Urinary bladder (tissue), 4 donors: ENCODE measurements at places on chromosomes 7 and 10. TPM values are rescaled to one million over a fixed set of nuclear protein-coding genes. Genes with fewer than 3 reads are reported as not detected.

Gene CAPZA2
- 156 TPM for polyA plus RNA-seq

Gene ATOH7
- 0.06 TPM for polyA plus RNA-seq

Gene LIPN
- polyA plus RNA-seq: 0.06 TPM

Gene RAPGEF5
- 12.6 TPM for polyA plus RNA-seq

Gene FOXP2
- polyA plus RNA-seq: 13.8 TPM

DNA sequence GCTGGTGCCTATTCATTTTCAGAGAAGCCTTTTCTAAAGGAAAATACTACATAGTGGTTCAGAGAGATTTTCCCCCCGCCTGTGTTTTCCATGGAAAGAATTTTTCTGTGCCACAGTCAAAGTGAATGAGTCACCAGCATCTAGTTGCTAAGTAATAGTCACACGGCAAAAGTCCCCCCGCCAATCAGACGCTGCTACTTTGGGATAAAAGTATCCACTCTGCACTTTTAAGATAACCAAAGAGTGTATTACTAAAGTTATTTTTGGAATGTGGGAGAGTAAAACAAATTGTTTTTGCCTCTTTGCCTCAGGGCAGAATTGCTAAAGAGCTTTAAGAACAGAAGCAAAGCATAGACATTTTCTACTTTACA, 23.5 kb downstream of the ABLIM1 start:
- no peak for DNase-seq

DNA sequence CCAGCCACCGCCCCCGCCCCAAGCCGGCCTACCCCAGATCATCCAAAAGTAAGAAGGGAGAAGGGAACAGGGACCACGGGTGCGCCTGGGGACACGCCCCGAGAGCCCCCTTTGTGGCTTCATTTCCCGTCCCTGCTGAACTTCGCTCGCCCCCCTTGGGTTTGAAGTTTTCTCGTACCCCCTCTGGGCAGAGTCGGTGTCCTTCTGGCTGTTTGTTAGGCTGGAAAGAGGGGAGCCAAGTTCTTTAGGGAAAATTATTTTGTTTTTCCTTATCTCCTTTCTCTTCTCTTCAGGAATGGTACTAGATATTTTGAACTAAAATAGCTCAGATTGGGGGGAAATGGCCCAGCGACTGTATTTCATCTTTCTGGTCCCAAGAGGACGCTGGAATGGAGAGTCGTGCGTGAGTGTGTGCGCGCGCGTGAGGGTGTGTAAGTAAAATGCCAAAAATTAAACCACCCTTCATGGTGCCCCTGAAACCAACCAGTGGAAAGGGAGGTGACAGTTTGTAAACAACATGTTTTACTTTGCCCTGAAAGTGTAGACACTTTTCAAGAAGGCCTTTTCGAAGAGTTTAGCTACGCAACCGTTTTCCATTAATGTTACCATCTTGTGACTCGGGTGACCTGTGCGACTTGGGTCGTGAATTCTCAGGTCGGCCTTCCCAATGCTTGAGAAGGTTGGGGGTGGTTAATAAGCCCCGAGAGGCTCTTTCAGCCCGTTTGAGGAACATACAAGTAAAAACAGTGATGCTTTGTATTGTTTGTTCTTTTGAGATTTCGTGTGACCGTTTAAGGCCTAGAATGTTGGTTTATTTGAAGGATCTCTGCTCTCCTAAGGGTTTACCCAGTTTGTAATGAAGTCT, 694 bp downstream of the RBM20 start:
- DNase-seq: no peak

- no peak for DNase-seq
These were observed 33.7 kb upstream of the PLXNA4 start for GRCh38 chr7:132609906-132610520.

- peak; percentile 71 for DNase-seq
These were observed 23.1 kb upstream of the DRGX start for GRCh38 chr10:49419005-49419404.

DNA sequence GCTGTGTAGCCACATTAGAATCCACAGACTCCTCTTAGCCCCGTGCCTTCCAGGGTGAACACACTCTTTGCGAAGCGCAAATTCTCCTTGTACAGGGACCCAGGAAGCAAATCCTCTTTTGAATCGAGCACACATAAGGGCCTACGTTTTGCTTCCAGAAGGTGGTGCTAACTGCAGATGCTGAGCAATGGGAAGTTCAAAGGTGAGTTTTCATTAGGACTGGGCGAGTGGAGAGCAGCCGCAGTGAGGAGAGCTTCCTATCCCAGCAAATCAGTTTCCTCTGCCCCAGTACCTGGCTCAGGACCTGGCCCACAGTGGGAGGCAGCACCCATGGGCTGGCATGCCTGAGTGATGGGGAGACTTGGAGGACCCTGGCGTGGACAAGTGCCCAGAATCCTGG, 23.5 kb upstream of the GPR26 start:
- no peak for DNase-seq

GRCh38 chr7:47622586-47622945, 40.7 kb upstream of the TNS3 start:
- no peak for DNase-seq

- DNase-seq: no peak
These were observed 215.7 kb downstream of the TNS3 start for GRCh38 chr7:47366211-47366610.

DNA sequence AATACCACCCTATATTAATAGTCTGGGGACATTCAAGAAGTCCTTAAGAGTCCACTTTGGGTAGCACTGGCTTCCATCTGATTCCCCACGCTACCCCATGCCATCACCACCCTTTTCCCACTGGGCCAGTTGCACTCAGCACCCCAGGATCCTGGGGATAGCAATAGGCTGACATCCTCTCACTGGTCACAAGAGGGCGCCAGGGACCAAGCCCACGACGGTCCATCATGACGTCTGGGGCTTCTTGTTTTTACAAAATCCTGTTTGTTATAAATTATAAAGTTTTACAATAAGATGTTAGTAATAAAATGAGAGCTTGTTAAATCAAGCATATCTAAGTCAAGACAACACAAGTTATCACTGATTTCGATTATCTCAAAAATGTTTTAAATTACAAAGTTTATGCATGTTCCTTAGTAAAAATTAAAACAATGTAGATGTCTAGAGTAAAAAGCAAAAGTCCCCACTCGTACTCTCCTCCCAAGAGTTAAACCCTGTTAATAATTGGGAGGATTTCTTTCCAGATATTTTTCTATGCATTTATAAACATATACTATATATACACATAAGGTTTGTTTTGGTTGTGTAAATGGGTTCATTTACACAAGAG, 15.4 kb downstream of the GPNMB start:
- DNase-seq: no peak

DNA sequence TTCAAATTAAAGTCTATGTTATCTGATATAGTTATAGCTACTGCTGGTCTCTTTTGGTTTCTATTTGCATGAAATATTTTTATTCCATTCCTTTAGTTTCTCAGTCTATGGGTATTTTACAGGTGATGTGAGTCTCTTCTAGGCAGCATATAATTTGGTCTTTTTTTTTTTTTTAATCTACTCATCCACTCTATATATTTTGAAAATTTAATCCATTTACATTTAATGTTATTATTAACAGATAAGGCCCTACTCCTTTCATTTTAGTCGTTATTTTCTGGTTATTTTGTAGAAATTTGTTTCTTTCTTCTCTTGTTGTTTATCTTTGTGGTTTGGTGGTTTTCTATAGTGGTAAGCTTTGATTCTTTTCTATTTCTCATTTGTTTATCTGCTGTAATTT, 58.8 kb downstream of the MALRD1 start:
- DNase-seq: no peak

GRCh38 chr10:12628153-12628552, 278.8 kb downstream of the CAMK1D start:
- no peak for DNase-seq

DNA sequence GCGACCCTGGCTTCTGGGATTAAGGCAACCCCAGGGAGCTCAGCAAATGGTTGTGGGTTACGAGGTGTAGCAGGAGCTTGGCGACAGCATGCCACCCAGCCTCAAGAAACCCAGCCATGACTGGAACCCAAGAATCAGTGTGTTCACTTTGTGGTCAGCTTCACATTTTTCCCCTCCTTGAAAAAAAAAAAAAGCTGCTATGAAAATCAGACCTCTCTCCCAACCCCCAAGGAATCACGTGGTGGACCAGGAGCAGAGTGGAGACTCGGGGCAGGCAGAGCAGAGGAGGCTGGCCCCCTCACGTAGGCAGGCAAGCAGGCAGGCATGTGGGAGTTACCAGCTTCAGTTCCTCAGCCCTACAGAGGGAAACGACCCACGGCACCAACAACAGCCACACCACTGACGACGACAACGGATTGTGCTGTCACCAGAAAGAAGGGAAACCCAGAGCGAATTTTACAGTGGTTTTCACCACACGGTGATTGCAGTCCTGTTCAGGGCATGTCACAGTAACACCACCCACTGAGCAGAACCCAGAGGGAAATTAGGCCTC, 203.4 kb downstream of the SLC25A13 start:
- no peak for DNase-seq

DNA sequence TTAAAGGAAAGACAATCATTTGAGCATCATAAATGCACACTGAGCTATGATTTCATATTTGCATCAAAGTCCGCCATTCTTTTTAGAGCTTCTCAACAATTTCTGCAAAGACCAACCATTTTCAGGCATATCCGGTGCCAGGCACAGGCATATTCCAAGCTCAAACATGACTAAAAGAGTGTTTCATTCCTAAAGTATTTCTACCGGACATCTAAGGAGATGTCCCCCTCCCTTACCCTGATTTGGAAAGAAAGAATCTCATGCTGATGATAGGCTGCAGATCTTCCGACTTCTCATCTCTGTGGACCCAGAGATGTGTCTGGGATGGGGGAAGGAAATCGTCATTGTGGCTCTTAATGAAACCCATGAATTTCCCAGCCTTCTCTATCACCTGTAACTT, 600.5 kb upstream of the MGMT start:
- no peak for DNase-seq

DNA sequence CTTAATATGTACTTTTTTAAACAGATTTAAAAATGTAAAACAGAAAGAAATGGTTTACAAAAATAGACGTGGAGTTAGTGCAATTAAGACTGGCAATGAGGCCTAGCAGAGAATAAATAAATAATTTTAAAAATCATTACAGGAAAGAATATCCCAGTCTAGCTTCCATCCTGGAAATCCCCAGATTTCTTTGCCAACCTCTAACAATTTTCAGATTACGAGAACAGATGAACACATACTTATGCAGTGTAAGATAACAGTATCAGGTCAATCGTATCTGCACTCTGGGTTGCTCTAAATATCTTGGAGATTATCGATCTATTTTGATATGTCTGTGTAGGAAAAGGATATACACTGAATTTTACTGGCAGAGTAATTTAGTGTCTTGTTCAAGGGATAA, 210.5 kb downstream of the SEMA3A start:
- DNase-seq: no peak

DNA sequence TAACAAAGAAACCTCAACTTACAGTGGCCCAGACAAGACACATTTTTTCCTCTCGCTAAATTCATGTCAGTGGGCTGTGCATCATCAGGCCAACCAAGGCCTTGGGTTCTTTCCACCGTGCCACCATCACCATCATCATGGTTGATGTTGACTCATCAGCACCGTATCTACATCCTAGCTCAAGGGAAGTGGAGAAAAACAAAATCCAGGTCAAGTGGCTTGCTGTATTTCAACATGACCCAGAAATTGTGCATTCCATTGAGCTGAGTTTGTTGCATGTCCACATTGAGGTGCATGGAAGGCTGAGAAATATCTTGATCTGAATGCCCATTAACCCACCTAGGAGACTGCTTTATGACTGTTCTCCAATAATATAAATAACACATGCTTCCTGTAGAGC, 312.4 kb upstream of the CDC14C start:
- no peak for DNase-seq

DNA sequence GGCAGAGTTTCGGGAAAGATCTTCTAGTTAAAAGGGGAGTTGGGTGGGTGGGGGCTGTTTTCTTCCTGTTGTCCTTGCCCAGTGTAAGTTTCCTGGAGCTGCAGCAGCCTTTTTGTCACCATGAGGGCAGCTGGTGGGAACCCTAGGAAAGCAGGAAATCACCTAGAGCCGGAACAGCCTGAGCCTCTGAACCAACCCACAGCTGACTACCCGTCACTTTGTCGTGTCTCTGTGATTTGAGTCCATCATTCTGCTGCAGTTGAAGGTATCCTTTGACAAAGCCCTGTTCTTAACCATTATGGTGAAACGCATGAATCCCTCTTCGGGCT, 1.2 kb upstream of the C10orf143 start:
- no peak for DNase-seq

DNA sequence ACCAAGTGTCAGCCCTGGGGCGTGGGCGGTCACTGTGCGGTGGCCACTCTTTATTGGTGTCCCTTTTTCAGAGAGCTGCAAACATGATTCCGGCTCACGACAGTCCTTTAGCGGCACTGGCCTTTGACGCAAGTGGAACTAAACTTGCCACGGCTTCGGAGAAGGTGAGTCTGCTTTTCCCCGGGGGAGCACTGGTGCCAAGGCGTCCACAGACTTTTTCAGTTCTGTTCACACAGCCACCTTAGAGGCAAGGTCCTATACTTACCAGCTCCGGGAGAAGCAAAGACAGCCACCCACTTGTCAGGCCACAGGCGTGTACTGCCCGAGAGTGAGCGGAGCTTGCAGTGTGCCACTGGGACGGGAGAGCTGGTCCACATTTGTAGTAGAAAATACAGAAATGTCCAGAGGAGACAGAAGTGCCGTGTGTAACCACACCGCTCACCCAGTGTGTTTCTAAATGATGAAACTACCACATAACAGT, 27.9 kb downstream of the WIPI2 start:
- DNase-seq: no peak

GRCh38 chr7:114922026-114922651, at the start of gene MDFIC:
MDFIC (plus strand) TSS chr7:114922094; CDS start chr7:114923034, 940 bp downstream.
- no peak for DNase-seq

DNA sequence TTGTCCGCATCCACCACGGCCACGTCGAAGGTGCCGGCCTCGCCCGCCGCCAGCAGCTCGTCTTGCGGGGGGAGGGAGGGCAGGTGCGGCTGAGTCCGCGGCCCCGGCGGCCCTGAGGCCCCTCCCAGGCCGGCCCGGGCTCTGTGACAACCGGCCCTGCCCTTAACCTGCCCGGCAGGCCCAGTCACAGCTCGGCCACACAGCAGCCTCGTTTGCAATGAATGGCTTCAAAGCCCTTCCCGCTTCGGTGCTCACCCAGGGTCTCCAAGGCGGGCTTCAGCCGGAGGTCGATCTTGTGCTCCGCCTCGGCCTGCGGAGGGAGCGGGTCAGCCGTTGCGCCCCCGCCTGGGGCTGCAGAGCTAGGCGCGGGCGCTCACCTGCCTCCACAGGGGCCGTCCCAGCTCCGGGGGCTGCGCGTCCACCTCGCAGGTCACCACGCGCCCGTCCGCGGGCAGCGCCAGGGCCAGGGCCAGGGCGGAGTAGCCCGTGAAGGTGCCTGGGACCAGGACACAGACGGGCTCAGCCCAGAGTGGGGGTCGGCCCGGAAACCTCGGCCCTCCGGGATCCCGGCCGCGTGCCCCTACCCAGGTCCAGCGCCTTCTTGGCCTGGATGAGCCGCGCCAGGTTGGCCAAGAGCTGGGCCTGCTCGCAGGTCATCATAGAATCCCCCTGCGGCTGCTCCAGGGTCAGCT, 928 bp downstream of the COMTD1 start:
- DNase-seq: no peak
